Cortex of kidney (tissue), 1 donor: ENCODE measurements at places on chromosomes 6 and 20.

- no peak for DNase-seq
Observed at GRCh38 chr6:3370361-3371221, 86.3 kb downstream of the SLC22A23 start.

DNA sequence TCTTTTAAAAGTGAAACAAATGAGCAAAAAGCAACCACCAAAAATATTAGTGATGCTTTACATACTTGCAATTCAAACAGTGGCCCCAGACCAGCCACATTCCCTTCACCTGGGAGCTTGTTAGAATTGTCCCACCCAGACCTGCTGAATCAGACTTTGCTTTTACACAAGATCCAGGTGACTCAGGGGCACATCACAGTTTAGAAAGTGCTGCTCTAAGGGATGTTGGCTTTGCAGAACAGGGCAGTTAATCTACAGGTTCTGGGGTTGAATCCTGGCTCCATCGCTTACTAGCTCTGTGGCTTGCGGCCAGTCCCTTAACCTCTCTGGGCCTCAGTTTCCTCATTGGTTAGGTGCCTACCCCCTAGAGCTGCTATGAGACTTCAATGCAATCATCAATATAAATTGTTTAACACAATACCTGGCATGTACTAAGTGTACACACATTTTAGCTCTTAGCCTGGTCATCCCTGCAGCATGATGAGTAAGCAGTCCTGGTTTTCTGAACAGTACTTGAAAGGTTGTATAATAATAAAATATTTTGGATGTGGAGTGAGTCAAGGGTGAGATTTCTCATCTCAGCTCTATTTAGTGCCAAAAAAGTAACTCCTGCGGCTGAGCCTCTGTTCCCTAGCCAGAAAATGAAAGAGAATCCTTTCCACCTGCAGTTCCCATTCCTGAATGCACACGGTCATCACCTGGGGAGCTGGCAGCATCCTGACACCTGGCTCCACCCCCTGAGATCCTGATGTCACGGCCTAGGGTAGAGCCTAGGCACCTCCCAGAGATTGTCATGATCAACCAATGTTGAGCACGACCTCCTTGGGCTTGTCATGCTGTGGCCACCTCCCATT is 162.7 kb downstream of the ANKRD60 start:
- DNase-seq, result no peak

DNA sequence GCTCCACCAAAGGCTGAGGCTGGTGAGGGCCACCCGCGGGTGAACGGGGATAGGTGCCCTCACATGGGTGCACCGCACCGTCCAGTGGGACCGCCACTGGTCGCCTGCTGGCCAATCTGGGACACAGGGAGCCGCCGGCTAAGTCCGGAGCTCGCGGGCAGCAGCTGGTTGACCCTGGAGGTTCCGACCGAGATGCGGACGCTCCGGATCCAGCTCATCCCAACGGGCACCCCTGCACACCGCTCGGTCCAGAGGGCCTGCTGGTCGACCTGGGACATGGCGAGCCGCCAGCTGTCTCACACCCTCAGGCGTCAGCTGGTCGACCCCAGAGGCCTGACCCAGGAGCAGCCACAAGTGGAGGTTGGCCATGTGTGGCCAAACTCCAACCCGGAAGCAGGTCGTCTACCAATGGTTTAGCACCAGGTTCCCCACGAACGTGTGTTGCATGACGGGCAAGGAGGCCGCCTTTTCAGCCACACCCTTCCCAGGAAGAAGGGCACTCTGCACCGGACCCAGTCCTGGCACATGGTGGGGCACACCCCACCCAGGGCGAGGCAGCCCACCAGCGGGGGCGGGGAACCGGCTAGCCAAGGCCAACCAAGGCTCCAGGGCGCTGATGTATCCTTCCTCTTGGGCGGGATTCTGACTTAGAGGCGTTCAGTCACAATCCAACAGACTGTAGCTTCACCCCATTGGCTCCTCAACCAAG is 746.0 kb upstream of the DEFB115 start:
- DNase-seq, result no peak

DNA sequence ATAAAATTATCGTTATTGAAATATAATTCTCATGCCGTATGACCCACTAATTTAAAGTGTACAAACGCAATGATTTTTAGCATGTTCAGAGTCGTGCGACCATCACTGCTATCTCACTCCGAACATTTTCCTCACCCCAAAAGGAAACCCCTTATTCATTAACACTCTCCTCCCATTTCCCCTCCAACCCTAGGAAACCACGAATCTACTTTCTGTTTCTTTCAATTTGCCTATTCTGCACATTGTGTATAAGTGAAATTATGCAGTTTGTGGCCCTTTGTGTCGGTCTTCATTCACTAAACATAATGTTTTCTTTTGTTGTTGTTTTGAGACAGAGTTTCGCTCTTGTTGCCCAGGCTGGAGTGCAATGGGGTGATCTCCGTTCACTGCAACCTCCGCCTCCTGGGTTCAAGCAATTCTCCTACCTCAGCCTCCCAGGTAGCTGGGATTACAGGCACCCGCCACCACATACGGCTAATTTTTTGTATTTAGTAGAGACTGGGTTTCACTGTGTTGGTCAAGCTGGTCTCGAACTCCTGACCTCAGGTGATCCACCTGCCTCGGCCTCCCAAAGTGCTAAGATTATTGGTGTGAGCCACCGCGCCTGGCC is 99.7 kb upstream of the ZNF217 start:
- no peak for DNase-seq
